ENCODE measurements at places on chromosomes 2 and 18. TPM values are rescaled to one million over a fixed set of nuclear protein-coding genes. Genes with fewer than 3 reads are reported as not detected.

- no peak for DNase-seq
These were observed 187.1 kb downstream of the PTPRM start for GRCh38 chr18:7754258-7754657.

GRCh38 chr2:228722311-228722710 lies 540.8 kb upstream of the SPHKAP start:
- DNase-seq = no peak

DNA sequence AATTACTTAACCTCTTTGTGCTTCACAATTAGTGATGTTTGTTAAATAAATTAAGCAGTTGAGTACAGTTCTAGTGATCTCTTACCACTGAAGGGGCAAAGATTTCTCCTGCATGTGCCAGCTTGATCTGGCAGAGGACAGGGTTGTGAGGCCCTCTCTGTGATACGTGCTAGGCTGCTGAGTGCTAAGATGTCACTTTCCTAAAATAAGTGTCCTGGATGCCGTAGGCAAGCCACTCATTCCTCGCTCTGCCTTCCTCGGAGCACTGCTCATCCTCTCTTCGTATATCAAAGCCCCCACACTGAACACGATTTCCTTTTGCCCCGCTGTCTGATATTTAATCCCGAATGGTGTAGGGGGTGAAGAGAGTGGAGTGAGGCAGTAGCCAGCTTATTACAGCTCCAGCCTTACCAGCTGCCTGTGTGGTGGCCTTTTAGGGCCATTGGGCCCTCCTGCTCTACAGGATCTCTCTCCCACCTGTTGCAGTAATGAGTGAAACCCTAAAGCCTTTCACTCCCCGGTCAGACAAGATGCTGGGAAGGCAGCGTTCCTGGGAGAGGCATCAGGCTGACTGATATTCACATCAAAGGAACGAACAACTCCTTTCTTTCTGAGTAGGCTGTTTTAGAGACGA lies 40.5 kb downstream of the PTPRM start:
- no peak for DNase-seq

The MAB21L4 gene
- not detected for total RNA-seq
